ENCODE measurements at places on chromosomes 1 and 21. TPM values are rescaled to one million over a fixed set of nuclear protein-coding genes. Genes with fewer than 3 reads are reported as not detected.

DNA sequence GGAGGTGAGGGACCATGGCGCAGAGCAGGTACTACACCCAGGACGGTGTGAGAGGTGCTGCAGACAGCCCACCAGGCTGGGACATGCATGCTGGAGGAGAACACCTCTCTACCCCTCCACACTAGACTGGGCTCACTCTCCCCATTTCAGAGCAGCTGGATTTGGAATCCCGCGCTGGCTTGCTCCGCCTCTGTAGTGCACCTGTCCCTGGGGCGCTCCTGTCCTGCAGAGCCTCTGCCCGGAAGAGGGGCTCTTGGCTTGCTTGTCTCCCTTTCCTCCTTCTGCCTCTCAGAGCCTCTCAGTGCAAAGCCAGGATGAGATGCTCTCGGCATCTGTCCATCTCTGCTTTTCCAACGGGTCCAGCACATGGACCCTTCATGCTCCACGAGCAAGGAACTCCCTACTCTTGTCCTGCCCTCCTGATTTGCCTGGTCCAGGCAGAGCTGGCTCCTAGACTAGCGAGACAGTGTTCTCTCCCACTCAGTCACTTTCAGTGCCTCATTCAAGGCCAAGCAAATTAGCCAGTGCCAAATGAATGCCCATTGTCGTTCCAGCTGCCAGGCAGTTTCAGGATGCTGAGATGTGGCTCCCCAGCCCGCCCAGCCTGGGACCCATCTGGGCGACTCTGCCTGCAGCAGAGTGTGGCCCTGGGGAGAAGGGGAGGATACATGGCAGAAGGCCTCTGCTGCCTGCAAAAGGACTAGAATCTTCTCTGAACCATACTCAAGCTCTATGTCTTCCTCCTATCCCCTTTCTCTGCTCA is 33.7 kb downstream of the CDCA8 start:
- DNase-seq = no peak

RUNX3 gene
- total RNA-seq = 1.8 TPM

GRCh38 chr1:239368436-239369109 is 17.8 kb upstream of the CHRM3 start:
- DNase-seq = no peak

- DNase-seq = peak; percentile 20
These were observed 70.3 kb upstream of the CAMK1G start for GRCh38 chr1:209513226-209513625.

ATP1A4 gene
- total RNA-seq = not detected

DNA sequence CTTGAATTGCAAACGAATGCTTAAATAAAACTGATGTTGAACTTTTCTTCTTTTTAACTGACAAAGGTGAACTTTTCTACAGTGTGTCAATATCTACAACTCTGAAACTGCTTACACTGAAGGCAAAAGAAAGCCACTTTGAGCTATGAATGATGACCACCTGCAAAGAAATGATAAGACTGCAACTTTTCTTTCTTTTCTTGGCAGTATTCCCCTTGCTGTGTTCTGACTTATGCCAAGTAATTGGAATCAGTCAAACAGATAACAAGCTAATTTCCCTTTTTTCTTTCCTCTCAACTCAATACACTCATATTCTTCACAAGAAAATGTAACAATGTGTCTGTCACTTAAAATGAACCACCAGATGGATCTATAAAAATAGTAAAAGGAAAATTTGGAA is 588.1 kb upstream of the BRINP3 start:
- DNase-seq = no peak

DNA sequence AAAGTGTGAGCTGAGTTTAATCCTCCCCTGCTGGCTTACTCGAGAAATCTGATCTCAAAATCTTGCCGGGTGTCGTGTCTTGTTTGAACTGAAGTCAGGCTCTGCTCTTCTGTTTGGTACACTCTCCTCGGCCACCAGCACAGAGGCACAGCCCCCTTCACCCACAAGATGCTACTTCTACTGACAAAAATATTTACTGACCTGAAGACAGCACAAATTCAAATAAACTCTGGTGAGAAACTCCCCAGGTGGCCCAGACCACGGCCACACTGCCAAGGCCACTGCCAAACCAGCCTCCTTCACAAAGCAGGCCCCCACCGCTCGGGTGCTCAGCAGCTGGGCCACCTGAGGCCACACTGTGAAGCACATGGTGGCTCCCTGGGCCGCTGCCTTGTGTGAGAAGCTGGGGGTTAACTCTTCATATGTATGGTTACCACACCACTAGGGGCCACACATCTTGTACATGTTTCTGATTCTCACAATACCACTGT is 80.6 kb downstream of the TGFBR3 start:
- DNase-seq = no peak

DNA sequence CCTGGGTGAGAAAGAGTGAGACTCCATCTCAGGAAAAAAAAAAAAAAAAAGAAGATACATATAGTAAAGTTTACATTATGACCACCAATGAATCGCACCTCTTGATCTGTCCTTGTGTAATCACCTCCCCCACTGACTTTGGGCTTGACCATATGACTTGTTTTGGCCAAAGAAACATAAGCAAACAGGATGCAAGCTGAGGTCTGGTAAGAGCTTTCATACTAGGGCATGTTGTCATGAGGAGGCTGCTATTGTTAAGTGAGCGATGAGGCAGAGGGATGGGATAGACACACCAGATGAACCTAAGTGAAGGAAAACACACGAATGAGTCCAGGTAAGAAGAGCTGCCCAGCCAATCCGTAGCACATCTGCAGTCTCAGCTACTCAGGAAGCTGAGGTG is 10.7 kb downstream of the ENAH start:
- no peak for DNase-seq

DNA sequence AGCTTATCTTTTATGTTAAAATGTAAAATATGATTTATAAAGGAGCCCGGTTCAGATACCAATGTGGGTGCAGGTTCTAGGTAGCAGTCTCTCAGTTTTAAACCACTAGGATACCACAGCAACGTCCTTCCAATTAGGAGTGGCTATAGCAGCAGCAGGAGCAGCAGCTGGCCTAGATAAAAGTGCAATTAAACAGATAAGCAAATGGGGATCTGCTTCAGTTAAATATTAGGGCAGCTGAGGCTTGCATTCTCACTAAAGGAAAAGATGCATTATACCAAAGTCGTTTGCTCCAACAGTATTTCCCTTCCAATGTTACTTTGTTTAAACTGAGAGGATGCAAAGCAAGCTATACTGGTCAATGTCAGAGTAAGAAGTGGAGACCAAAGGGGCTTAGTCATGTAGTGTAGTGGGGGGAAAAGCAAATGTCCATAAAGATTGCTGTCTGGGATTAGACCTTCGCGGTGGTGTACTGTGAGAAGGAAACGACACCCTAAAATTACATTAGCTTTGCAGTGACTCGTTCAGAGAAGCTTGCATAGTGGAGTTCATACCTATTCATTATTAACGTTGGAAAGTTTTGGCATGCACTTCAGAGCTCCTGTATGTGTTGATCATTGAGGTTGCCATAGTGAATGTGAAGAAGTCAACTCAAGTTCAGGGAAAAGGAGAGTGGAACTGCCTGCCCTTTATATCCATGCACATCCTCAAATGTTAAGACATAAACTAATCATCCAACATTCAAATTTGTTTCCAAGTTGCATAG is 272.2 kb downstream of the VAV3 start:
- no peak for DNase-seq

DNA sequence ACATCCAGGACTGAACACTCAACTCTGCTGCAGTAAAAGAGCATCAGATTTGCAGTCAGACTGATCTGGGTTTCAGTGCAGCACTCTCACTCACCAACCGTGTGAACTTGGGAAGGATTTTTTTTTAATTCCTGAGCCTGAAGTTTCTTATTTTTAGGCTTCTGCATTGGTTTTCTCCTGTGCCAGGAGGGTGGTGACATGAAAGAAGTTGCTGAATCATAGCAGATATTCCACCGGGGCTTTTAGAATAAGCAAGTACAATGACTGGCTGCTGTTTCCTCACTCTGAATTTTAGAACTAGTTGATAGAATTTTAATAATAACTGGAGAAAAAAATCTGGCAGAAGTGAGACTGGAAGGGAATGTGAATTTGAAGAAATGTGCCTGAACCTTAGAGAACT is 11.6 kb downstream of the ADAM30 start:
- no peak for DNase-seq

GRCh38 chr1:15942661-15943327 is 33.1 kb downstream of the ZBTB17 start:
- DNase-seq = no peak

DNA sequence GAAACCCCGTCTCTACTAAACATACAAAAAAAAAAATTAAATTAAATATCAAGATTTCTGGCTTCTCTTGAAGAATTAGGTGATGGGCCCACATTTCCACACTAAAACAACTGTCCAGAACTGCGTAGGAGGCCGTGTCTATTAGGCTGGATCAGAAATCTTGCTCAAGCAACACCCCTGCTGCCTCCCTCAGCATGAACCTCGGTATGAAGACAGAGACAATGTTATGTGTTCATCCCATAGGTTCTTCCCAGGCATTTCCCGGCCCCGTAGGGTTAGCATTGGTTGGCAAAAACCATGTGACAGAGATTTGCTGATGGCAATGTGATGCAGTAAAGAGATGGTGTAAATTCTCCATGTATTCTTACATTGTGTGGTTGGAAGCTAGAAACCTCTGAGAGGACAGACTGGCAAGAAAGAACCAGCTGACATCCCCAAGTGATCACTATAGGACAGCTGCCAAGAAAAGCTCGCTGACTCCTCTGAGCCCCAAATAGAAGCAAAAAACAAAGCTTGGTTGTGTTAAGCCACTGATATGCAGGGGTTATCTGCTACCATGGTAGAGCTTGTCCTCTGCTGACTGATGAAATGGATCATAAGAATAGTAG is 34.5 kb downstream of the EBNA1BP2 start:
- DNase-seq = no peak

TCHH gene
- 0.38 TPM for total RNA-seq

- no peak for DNase-seq
These were observed 235.3 kb upstream of the PLXNA2 start for GRCh38 chr1:208479435-208479834.

NTRK1 gene
- total RNA-seq = 0.23 TPM

DNA sequence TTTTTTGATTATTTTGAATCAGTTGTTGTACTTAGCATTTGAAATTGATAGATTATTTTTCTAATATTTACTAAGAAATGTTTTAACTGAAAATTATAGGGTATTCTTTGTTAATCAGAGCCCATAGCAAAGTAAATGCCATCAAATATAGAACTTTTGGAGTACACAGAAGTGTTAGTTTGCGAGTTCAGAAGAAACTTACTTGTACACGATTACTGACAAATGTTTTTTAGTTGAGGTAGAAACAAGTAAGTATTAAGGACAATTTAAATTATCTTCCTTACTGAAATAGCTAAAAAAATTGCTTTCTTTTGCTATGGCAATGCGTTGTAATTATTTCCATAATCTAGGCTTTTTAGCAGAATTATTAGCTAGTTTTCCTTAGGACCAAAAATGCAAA is 692.2 kb downstream of the USP25 start:
- DNase-seq = no peak

DNA sequence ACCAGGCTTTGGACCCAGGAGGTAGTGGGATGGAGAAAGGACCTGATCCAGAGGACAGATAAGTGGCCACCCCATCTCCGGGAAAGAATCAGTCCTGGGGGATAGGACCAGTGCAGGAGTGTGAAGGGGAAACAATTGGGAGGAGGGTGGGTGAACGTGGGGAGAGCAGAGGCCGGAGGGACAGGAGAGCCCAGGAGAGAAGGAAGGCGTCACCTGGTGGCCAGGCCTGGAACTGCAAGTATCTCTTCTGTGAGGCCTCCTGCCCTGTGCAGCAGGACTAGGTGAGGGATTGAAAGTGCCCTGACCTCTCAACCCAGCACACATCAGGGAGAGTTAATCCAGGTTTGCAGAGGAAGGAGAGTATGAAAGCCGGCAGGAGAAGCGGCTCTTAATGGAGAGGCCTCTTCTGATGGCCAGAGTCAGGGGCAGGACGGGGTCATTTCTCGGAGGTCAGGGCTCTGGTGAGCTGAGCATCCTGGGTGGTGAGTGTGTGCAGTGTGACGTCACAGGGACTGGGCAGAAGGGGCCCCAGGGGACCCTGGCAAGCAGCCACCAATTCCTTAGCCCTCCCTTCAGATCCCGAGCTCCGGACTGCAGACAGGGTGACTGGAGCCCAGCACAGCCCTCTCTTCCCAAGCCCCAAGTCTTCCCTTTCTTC is 9.2 kb upstream of the LAD1 start:
- peak; percentile 92 for DNase-seq

DNA sequence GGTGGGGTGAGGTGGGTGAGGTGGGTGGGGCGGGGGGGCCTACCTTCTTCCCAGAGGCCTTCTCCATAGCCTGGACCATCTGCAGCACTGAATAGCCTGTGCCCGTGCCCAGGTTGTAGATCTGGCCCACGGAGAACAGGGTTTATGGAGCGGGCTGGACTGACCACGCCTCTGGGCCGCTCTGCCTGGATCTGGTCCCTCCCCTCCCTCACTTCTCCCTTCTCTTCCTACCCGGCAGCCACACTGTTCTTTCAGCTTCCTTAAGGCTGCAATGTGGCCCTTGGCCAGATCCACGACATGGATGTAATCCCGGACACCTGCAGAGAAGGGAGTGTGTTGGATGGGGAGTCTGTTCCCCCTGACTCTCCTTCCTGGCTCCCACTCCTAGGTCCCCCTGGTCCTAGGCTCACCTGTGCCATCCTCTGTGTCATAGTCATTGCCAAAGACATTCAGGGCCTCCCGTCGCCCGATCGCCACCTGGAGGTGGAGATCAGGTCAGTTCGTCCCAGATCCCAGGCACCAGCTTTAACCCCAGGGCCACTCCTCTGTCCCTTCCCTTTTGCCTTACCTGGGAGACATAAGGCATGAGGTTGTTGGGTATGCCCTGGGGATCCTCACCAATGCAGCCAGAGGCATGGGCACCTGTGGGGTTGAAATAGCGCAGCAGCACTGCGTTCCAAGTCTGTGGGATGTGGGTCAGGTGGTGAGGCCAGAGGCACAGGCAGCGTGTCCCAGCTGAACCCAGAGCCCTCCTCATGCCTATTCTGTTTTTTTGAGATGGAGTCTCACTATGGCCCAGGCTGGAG is 3.9 kb downstream of the GALE start:
- no peak for DNase-seq

KIFAP3 gene
- total RNA-seq = 49.7 TPM

SLC37A1 gene
- 12.3 TPM for total RNA-seq

PPIH gene
- 37.4 TPM for total RNA-seq

GRCh38 chr1:213381572-213382084 is 330.6 kb downstream of the RPS6KC1 start:
- no peak for DNase-seq

UBE2U gene
- not detected for total RNA-seq

DNA sequence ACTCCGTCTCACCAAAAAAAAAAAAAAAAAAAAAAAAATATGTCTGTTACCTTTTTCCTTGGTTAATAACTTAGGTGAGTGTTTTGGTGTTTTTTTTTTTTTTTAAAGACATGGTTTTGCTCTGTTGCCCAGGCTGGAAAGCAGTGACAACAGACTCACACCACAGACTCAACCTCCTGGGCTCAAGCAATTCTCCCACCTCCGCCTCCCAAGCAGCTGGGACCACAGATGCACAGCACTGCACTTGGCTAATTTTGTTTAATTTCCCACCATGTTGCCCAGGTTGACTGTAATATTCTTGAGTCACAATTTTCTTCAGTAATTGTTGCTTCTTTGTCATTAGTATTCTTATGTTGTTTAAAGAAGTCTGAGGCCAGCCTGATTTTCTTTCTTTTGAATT is 149.2 kb upstream of the SYT6 start:
- DNase-seq = no peak

RAD54L gene
- 9.3 TPM for total RNA-seq

GRCh38 chr1:175207971-175208370 is 15.4 kb upstream of the KIAA0040 start:
- DNase-seq = no peak

MAN1C1 gene
- total RNA-seq = 29.1 TPM

Data from endothelial cell (in vitro differentiated cells).